NCI-H1436 treated with DMSO at 0.1 percent for 48 hours (cell line): ENCODE measurements at places on chromosomes 2 and 18.

- DNase-seq = no peak
Observed at GRCh38 chr2:24214880-24215279, 40.0 kb downstream of the FAM228A start.

- DNase-seq = no peak
Observed at GRCh38 chr2:192579965-192580700, 385.4 kb upstream of the TMEFF2 start.

DNA sequence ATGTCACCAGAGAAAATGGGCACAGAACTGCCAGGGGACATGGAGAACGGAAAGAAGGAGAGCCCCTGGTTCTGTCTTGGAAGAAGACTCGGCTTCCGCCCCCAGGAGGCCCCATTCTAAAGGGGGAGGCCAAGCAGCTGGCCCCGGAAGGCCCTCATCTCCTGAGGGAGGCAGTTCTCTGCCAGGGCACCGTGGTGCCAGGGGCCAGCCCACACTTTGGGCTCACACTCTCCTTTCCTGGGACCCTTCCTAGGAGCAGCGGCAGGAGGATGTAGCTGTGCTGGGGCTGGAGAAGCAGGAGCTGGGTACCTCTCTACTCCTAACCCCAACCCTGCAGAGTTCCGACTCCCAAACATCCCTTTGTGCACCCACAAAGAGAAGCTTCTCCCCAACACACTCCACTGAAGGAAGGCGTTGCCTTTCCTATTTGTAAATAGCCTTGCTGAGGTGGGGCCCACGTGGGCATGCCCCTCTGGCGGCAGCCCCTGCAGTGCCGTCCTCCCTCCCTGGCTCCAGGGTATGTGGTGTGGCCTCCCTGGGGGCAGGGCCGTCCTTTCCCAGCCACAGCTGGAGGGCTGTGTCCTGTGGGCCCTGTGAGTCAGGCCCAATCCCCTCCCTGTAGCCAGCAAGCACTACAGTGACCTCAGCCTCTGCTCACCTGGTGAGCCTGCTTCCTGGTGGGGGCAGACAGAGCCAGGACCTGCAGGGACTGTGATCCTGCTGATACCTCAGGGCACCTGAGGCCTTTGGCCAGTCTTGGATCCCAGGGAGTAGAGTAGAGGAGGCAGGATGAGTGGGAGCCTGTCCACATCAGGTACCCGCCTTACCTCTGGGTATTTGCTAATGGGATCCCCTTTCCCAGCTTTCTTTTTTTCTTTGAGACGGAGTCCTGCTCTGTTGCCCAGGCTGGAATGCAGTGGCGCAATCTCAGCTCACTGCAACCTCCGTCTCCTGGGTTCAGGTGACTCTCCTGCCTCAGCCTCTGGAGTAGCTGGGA, 26.6 kb downstream of the ZFP36L2 start:
- no peak for DNase-seq

GRCh38 chr2:51516667-51517066, 484.7 kb upstream of the NRXN1 start:
- no peak for DNase-seq

GRCh38 chr2:233372855-233373254, 18.6 kb downstream of the DGKD start:
- no peak for DNase-seq

DNA sequence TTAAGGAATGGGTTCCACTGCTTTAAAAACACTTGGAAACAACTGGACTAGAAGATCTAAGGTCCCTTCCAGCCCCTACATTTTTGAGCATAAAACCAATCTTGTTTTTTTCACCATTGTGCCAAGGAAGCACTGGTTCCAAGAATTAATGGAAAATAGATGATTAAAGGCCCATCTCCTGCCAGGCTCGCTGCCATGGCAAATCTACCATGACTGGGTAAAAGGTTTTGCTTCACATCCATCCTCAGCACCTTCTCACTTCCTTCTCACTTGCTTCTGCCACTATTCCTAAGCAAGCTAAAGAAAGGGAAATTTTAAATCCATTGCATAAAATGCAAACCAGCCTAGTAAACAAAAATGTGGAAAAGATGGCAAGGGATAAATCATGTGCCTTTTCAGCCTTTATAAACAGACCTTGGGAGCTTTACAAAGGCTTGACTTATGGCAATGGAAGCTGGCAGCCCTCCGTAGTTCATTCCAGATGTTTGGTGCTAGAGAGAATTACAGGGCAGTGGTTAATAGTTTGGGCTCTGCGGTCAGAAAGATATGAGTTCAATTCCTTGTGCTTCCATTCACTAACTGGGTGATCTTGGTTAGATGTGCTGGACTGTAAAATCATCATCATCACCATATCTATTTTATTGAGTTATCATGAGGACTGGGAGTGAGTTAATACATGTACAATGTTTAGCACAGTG, 27.0 kb upstream of the ST3GAL5 start:
- DNase-seq = no peak

DNA sequence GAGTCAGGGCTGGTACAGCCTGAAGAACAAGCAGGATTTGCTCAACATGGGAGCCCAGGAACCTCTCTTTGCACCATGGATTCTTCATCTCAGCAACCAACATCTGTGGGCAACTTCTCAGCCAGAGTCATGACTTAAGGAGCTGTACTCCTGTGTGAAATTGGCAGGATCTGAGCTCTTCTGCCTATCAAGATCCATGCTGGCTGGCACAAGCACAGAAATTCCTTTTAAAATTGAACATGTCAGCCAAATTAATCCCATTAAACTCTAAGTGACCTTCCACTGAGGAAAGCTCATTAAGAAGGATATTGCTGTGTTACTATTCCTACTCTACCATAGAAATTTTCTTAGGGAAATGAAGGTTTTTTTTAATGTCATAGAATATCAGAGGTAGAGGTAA, 110.5 kb upstream of the SCG2 start:
- no peak for DNase-seq

DNA sequence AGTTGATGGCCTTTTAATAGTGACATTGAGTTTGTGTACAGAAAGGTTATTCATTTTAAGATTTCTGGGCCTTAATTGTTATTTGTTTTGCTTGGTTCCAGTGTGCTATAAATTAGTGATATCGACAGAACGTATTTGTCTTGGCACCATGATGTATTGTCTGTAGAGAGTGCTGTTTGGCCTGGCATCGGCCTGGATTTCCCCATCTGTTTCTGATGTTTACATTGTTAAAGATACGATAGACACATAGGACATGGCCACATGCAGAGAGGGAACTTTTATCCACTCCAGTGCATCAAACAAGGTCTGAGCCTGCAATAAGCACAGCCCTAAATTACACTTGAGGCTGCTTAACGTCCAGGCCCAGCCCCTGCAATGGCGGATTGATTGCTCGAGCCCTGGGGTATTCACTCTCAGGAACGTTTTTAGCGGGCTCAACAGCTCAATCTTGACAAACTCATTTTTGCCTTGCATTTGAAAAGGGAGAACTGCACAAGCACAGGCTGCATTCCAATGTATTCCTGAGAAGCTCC, 144.7 kb downstream of the SLC4A3 start:
- no peak for DNase-seq

DNA sequence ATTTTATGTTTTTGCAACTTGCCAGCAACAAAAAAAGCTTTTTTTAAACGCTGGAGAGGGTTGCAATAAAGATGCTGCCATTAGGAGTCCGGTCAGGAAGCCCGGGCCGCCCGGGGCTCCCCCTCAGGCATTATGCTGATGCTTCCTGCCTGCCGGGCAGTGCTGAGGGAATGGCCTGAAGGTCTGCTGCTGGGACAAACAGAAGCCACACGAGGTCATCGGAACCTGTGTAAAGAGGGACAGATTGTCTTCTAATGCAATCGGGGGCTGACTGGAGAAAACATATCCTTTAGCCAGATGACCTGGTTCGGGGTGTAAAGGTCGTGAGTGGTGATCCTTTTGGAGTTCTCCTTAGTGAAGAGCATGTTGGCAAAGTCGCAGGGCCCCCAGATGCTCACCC, 2.3 kb downstream of the IMPA2 start:
- DNase-seq = no peak

DNA sequence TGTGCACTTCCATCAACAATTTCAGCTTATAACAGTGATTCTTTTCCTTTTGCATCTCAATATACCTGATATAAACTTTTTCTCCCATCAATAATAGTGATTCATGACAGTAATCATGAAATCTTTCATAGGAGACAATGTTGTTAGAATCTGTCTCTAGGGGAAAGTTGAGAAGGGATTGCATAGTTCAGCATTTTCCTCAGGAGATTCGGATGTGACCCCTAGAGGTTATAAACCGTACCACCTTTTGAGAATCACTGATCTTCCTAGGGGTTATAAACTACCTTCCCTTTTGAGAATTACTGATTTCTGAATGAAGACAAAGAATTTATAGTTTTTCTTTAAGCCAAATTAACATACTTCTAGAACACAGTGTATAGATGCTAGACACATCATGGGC, 53.0 kb upstream of the GALNT3 start:
- DNase-seq = no peak

GRCh38 chr2:15874321-15874720, 66.0 kb upstream of the MYCN start:
- no peak for DNase-seq

- no peak for DNase-seq
Observed at GRCh38 chr18:13455471-13455870, 236.9 kb downstream of the LDLRAD4 start.

GRCh38 chr18:48803951-48804855, 146.6 kb downstream of the SMAD7 start:
- no peak for DNase-seq

- no peak for DNase-seq
Observed at GRCh38 chr2:48693645-48694044, 61.9 kb downstream of the LHCGR start.

DNA sequence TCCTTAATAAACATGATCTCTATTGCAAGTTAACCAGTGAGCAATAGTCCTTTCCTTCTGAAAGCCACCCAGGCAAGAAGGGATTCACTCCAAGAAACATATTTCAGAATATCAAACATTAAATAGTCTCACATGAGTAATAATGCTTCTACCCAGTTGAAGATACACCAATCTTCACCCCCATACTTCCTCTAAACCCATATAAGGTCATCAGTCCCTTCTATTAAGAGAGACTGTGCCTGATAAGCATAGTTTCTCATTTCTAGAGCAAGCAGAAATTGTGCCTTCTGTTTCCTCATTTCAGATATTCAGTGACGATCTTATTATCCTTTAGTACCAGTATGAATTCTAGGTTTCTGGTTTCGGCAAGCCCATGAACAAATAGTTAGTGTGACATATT, 64.6 kb downstream of the DSEL start:
- no peak for DNase-seq

DNA sequence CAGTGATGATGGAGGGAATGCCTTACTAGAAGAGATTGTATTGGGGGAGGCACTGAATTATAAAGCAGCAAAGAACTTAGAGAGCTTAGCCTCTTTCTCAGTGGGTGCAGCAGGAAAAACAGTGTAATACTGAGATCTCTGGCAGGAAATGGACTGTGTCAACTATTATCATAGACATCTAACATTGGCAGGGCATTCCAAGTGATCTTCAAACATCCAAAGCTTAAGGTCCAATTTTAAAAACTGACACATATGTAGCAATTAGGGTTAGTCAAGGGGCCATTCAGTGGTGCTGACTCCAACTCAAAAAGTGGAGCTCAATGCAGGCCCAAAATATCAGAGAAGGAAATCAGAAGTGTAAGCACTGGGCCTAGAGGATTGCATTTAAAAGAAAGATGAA, 106.6 kb upstream of the DDX18 start:
- no peak for DNase-seq

DNA sequence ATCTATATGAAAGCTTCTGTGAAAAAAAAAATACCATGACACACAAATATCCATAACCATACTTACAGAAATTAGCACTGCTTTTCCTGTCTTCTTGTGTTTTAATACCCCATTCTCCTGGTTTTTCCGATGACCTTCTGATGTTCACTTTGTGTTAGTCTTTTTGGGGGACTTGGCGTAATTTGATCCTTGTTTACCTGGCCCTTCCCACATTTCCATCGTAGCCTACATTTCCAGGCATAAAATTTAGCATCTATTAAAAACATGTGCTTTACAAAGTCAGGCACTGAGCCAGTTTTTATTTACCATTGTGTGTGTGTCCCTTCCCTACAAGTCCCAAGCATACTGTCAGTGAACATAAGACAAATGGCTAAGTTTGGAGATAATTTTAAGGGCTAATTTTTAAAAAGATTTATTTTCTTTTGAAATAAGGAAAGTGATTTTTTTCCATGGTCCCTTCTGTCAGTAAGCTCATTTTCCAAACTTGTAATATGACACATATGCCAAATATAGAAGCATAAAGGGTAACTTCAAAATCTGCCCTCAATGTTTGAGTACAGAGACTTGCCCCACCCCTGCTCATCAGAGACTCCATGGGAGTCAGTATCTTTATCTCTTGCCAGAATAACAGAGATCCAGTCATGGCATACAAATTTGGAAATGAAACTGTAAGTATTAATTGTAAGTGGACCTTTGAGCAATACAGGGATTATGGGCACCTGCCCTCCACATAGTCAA, 27.3 kb downstream of the SESTD1 start:
- DNase-seq = no peak

GRCh38 chr2:15973481-15974401, 33.4 kb downstream of the MYCN start:
- no peak for DNase-seq

GRCh38 chr2:71467180-71467815, 13.9 kb downstream of the DYSF start:
- DNase-seq = no peak

GRCh38 chr2:16245481-16246054, 305.2 kb downstream of the MYCN start:
- no peak for DNase-seq

GRCh38 chr2:150282771-150283371, 204.6 kb downstream of the RND3 start:
- DNase-seq = no peak

DNA sequence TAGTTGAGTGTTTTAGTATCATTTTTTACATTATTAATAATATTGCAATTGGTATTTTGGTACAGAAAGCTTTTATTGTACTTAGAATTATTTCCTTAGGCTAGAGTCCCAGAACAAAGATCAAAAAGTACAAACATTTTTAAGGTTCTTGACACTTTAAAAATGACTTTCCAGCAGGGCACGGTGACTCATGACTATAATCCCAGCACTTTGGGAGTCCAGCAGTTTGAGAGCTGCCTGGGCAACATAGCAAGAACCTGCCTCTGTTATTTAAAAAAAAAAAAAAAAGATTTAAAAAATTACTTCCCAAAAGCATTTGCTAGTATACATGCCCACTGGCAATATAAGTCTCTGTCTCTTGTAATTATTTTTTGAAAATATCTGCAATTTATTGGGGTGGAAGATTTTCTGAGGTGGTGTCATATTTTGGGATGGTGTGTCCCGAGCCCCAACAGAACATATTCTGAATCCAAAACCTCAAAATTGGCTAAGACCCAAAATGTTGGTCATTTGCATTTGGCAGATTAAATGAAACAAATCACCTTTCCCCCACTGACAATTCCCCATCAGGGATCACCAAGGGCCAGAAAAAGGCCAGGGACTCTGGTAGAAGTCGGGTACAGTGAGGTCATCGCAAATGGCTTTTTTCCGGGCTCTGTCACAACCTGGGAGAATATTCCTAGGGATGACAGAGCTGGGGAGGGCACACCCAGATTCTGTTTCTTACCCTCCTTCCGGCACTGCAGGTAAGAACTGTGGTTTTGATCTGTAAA, 42.1 kb downstream of the NIFK start:
- no peak for DNase-seq

- DNase-seq = no peak
Observed at GRCh38 chr2:73187549-73187948, 14.8 kb upstream of the NOTO start.
